AG04449 (cell line): ENCODE measurements at places on chromosomes 5 and 9.

- DNase-seq: no peak
Measured at GRCh38 chr9:33867747-33868439, 50.9 kb downstream of the UBE2R2 start.

DNA sequence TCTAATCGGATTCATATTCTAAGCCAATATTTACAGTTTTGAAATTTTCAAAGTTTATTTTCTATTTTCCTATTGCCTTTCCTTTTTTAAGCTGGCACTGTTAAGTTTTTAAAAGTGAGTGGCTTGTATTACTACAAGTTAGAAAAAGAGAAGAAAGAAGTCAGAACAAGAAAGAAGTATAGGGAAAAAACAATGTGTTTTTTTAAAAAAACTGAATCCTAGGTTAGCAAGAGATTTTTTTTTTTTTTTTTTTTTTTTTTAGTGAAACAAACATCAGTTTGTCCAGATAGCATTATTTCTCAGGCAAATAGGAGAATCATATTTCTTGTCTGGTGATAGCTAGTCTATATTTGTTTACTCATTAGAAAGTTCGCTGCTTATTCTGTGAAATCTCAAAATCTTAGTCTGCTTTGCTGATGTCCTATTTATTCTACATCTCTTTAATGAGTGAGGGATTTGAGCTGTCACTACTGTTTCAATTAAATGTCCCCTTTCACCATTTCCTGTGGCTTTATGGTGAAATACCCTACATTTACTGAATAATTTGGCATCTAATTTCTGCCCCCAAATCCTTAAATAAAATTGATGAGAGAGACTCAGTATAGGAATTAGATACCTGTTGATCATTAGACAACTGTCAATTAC, 19.1 kb upstream of the LMNB1 start:
- DNase-seq: no peak

DNA sequence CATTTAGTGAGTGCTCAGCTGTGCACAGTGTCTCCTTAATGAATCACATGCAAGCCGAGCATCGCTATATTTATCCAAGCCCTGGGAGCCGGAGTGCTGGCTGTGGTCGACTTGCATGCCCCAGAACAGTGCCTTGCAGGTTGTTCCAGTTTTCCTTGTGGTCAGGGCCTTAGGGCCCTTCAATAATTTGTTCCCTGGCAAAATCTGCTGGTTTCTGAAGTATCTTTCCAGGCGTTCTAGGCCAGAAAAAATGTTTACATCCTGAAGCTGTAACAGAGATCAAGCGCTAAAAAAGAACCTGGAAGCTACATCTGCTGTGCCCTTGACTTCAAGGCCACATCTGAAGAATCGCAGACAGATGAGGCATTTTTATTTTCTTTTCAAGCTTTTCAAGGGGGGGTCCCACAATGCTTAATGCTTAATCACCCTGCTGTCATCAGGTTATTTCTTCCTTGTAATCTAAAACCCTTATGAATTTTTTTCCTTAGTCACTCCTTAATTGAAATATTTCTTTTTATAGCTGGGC, 105.8 kb downstream of the DOCK2 start:
- DNase-seq: peak; percentile 79

DNA sequence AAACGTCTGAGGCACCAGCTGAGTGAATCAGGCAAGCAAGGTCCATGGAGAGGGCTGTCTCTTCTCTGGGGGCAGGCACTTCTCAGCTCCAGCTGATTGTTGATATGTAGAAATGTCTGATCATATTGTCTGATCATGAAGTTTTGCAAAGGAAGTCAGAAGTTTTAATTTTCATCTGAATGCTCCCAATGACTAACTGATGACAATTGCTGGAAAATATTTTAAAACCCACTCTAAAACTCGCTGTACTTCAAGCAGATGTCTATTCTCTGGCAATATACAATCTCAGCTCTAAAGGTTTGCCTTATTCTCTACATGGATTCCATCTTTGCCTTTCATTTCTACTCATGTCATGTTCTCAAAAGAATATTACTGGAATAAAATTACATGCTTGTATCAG, 12.7 kb downstream of the PLK2 start:
- DNase-seq: no peak

GRCh38 chr5:174810796-174811195, 86.4 kb downstream of the MSX2 start:
- DNase-seq: no peak
